Activated CD8-positive, alpha-beta memory T cell treated with anti-CD3 and anti-CD28 coated beads, Interleukin-2, amount 10 ng/mL, durations not matched to agents 7 days and 5 days (primary cell): ENCODE measurements at places on chromosomes 7 and 10. TPM values are rescaled to one million over a fixed set of nuclear protein-coding genes. Genes with fewer than 3 reads are reported as not detected.
A peak's percentile ranks its signal among the peaks of the same experiment; 100 is the strongest.

Gene NFE2L3
- 20.1 TPM for total RNA-seq

Gene SAMD9
- 60.1 TPM for total RNA-seq

Gene STEAP1
- total RNA-seq: not detected

DNA sequence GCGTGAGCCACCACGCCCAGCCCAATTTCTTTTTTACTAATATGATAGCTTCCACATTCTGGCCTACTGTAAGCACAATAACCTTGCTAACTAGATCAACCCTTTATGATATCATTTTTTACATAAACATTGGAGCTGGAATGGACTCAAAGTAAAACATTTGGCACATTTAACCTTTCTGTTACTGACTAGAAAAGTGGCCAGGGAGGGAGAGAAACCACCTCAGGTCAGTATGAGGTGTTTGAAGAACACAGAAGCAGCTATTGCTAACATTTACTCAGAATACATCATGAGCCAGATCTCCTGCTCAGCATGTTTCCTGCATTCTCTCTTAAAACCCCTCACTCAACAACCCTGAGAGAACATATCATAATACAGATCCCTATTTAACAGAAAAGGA lies 27.3 kb downstream of the SGMS1 start:
- H3K27ac ChIP-seq: no peak overlapping the region
- H3K4me3 ChIP-seq: no peak overlapping the region
- peaks cover 14% of the 10 kb centered on the region for H3K4me1 ChIP-seq
- H3K36me3 ChIP-seq: no peaks in the 10 kb centered on the region
- H3K27me3 ChIP-seq: no peaks in the 10 kb centered on the region

- H3K27me3 ChIP-seq: peaks cover 17% of the 10 kb centered on the region
- no peak overlapping the region for H3K27ac ChIP-seq
- DNase-seq: no peak
- no peaks in the 10 kb centered on the region for H3K4me1 ChIP-seq
Observed at GRCh38 chr10:31782701-31783100, 145.9 kb downstream of the ARHGAP12 start.

GRCh38 chr7:134737566-134738345 lies 41.7 kb upstream of the CALD1 start:
- peak; percentile 50 for DNase-seq
- no peaks in the 10 kb centered on the region for H3K27me3 ChIP-seq
- H3K27ac ChIP-seq: peak overlapping the region; percentile 33

GRCh38 chr7:6443372-6443941 lies 4.3 kb downstream of the DAGLB start:
- peaks cover 49% of the 10 kb centered on the region for H3K4me1 ChIP-seq
- H3K27ac ChIP-seq: no peak overlapping the region
- DNase-seq: no peak
- H3K4me3 ChIP-seq: no peak overlapping the region

DNA sequence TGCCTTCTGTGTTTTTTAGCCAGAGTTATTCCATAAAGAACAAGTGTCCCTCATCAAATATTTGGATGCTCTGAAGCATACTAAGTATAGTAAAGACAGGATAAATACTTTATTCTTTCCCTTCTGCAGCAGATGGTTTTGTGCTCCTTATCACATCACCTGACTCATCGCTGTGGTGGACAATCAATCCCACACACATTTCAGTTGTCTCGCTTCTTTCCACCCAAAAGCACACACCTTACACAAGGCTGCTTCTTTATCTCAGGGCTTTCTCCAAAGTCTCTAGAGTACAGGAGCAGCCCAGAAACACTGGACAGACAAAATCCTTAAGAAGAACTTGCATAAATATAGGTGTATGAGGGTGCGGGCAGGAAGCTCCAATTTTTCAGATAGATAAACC lies 43.4 kb downstream of the IGF2BP3 start:
- H3K27me3 ChIP-seq: peaks cover 40% of the 10 kb centered on the region
- no peaks in the 10 kb centered on the region for H3K4me1 ChIP-seq
- H3K36me3 ChIP-seq: no peaks in the 10 kb centered on the region
- no peak overlapping the region for H3K27ac ChIP-seq
- DNase-seq: no peak

GRCh38 chr10:110758898-110759297 lies 112.8 kb upstream of the PDCD4 start:
- H3K4me3 ChIP-seq: no peak overlapping the region
- H3K27ac ChIP-seq: no peak overlapping the region
- no peak for DNase-seq
- H3K4me1 ChIP-seq: peaks cover 14% of the 10 kb centered on the region
- H3K36me3 ChIP-seq: peaks cover 4% of the 10 kb centered on the region

DNA sequence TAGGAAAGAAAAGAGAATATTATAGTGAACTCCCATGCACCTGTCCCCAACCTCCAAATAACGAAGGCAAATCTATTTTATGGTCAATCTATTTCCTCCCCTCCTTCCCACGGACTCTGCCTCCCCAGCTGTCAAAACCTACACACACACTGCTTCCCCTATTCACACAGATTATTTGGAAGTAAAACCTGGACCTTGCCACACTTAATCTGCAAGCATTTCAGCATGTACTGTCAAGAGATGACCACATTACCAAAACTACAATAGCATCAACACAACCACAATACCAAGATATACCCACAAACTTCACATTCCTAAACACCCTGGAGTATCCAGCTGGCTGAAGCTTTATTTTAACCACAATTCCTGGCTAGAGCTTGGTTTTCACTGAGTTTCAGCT lies 27.8 kb upstream of the KCNK18 start:
- H3K36me3 ChIP-seq: no peaks in the 10 kb centered on the region
- DNase-seq: no peak
- peaks cover 88% of the 10 kb centered on the region for H3K27me3 ChIP-seq
- H3K4me3 ChIP-seq: no peak overlapping the region
- H3K4me1 ChIP-seq: peaks cover 9% of the 10 kb centered on the region

GRCh38 chr10:126910196-126910595 lies 5.0 kb downstream of the DOCK1 start:
- DNase-seq: no peak
- H3K27me3 ChIP-seq: peaks cover 6% of the 10 kb centered on the region
- peaks cover 2% of the 10 kb centered on the region for H3K36me3 ChIP-seq
- H3K4me3 ChIP-seq: no peak overlapping the region

GRCh38 chr7:116697761-116698160 lies 25.8 kb downstream of the MET start:
- no peak overlapping the region for H3K27ac ChIP-seq
- no peaks in the 10 kb centered on the region for H3K4me1 ChIP-seq
- peaks cover 28% of the 10 kb centered on the region for H3K27me3 ChIP-seq
- H3K4me3 ChIP-seq: no peak overlapping the region
